Cerebellar cortex (tissue), 1 donor: ENCODE measurements at places on chromosomes 1 and 21.

DNA sequence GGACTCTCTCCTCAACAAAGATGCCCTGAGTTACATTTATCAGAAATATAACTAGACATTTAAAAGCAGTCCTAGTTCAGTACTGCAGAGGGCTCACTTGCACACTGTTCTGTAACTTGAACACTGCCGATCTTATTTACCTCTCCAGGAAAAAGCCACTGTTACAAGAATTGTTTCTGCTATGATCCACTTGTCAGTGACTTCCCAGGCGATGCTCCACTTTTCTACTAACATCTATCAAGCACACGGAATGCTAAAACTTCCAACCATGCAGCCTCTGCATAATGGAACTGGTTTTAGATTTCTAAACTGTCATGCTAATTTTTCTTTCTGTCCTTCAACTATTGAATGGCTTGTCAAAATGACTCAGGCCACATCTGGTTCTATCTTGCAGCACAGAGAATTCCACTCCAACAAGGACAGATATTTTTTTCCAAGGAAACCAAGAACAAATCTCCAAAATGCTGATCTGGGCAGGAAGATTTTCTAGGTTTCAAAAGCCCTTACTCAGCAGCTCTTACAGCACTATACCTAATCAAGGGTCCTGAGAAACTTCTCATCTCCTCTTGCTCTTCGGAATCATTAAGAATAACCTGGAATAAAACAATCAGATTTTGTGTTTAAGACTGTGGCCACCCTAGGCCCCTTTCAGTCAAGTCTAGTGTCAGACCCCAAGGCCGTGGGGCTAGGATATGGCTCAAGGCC is 9.9 kb downstream of the SEC16B start:
- DNase-seq, result peak; percentile 34

DNA sequence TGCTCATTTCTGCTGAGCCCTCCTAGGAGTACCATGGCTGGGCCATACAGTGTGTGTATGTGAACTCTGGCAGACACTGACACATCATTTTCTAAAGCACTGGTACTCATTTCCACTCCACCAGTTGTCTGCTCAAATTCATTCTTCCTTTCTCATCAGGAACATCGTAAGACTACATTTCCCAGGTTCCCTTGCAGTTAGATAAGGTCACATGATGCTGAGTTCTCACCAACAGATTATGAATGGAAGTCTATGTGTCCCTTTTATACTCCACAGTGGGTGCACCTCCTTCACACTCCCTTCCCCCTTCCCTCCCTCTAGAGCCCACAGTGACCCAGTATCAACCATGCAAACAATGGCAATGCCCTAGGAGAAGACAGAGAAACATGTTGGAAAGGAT is 38.3 kb upstream of the PAX7 start:
- DNase-seq, result no peak

GRCh38 chr1:240312872-240313271 is 221.2 kb downstream of the FMN2 start:
- no peak for DNase-seq

- DNase-seq, result no peak
Measured at GRCh38 chr1:17846341-17846740, 91.2 kb downstream of the ACTL8 start.

- DNase-seq, result no peak
Measured at GRCh38 chr1:96418969-96419368, 302.6 kb upstream of the PTBP2 start.

DNA sequence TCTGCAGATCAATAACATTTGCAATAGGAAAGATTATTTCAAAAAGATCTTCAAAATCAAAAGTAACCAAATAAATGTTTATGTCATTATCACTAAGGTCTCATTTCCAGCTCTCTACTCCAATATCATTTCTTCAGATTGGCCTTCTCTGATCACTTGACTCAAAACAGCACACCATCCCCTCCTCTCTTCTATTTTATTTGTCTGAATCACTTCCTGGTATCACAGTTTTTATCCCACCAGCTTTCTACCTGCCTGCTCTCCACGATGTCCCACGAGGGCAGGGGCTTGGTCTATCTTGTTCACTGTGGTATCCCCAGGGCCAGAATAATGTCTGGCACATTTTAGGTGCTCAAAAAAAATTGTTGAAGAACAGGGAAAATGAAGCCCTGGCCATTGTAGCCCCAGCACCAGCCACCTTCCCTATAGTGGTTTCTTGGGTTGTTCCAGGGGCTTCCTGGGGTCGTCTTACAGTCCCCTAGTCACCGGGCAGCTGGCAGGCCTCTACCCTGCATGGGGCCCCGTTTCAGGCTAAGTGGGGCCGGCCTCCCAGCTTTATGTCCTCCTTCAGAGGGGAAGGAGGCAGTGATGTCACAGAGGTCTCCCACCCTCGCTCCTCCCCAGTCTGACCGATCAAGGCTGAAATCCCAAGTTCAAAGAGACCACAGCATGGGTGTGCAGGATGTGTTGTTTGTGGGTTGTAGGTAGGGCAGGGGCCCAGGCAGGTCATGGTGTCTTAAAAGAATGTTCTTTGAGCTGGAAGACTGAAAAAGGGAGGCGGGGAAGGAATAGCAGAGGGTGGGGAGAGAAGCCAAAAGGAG is 3.5 kb upstream of the PADI1 start:
- no peak for DNase-seq

DNA sequence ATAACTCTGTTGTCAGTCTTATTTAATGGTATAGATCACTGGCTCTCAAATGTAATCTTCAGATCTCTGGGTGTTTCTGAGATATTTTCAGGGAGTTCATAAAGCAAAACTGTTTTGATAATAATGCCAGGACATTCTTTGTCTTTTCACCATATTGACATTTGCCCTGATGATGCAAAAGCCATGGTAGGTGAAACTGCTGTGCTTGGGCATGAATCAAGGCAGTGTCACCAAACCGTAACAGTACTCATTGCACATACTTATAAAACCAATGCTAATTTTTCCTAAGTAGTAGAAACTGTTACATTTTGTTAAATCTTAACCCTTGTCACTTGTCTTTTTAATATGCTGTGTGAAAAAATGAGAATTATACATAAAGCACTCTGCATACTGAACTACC is 76.0 kb downstream of the RPS6KC1 start:
- DNase-seq, result no peak

DNA sequence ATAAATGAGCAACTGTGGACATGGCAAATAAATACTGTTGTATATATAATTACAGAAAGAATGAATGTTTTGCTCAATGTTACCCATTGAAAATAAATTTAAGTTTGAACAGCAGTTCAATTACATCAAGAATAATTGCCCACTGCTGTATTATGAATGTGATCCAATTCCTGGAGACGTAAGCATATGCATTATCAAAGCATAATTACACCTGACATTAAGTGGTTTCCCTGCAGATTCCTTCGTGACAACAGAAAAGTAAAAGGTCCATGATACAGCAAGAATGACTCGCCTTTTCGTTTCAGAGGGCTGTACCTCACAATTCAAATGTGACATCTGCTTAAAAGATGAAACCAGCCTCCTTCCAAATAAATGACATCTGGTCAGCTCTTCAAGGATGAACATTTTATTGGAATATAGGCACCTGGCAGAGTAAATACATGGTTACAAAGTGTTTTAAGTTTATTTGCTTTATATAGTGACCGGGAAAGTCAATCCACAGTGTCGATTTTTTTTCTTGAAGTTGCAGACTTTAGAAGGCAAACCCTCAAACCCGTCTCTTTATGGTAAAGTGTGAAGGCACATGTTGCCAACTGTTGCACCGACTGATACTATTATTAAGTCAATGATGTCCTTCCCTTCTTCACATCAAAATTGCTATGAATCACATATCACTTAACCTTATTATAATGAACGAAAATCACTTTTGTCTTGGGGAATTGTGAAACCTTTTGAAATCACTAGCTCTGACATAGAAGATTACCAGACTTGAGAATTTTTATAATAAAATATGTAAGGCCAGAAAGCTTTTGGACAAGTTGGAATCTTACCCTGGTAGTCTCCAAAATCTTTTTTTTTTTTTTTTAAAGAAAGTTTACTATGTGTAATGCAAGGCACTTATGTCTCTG is 36.2 kb upstream of the EDEM3 start:
- DNase-seq, result no peak

GRCh38 chr1:14915356-14916054 is 238.0 kb upstream of the TMEM51 start:
- peak; percentile 70 for DNase-seq

GRCh38 chr1:53450225-53450624 is 9.0 kb upstream of the DMRTB1 start:
- DNase-seq, result peak; percentile 9

- no peak for DNase-seq
Measured at GRCh38 chr1:212640223-212640878, 31.8 kb downstream of the ATF3 start.

DNA sequence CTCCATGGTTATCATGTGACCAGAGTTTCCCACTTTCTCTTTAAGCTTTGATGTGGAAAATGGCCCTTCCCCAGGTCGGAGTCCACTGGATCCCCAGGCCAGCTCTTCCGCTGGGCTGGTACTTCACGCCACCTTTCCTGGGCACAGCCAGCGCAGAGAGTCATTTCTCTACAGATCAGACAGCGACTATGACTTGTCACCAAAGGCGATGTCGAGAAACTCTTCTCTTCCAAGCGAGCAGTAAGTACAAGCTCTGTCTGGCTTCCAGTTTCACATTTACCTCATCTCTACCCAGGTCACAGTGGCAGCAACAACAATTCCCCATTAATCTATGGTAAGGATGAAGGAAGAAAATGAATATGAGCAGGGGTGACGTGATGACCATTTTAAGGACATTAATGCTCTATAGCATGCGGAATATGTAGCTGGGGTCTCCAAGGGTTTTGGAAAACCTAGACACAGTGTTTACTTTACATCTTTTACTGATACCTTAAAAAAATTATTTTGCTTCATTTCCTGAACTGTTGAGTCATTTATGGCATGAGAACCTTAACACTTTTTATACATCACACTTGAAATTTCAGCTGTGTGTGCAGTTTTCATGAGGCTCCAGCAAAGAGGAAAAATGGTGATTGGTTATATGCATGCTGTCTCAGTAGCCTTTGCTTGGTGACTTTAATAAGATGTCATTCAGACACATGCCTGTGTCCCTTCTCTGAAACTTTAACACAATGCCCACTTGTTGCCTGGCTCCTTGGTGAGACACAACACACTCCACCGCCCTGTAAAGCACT is 286.3 kb upstream of the SGIP1 start:
- no peak for DNase-seq
